ENCODE measurements at places on chromosomes 4 and X. TPM values are rescaled to one million over a fixed set of nuclear protein-coding genes. Genes with fewer than 3 reads are reported as not detected.

Gene FAM120C
- total RNA-seq = 7.2 TPM

Gene CYTL1
- 0.34 TPM for total RNA-seq

Gene TCEAL5
- 0.50 TPM for total RNA-seq

Gene F8A3
- not detected for total RNA-seq

Gene FGF5
- total RNA-seq = not detected

Gene IL21
- not detected for total RNA-seq

Gene AGTR2
- not detected for total RNA-seq

Gene CPE
- 84.8 TPM for total RNA-seq

Gene TMEM33
- 27.2 TPM for total RNA-seq

Gene EMCN
- 67.9 TPM for total RNA-seq

Gene AVPR2
- 3.7 TPM for total RNA-seq

Gene SERTM2
- total RNA-seq = not detected

Gene SLC9A7
- 4.8 TPM for total RNA-seq

Gene MAPK10
- total RNA-seq = 9.8 TPM

Gene SH3D19
- total RNA-seq = 88.0 TPM

Gene RAI2
- total RNA-seq = 23.8 TPM

Gene FATE1
- not detected for total RNA-seq

Gene ZFYVE28
- 7.2 TPM for total RNA-seq

Gene HGFAC
- 0.38 TPM for total RNA-seq

Gene C4orf54
- 3.2 TPM for total RNA-seq

Gene CXorf66
- not detected for total RNA-seq

Gene MGST2
- 87.4 TPM for total RNA-seq

Gene TMPRSS11B
- not detected for total RNA-seq

Gene XK
- 6.0 TPM for total RNA-seq

Gene HELT
- not detected for total RNA-seq

Gene PRRG3
- 0.18 TPM for total RNA-seq

Gene MAGEA1
- not detected for total RNA-seq

Gene RAB33A
- total RNA-seq = 19.2 TPM

Gene MAGEA3
- total RNA-seq = not detected

Gene SFRP2
- 3.3 TPM for total RNA-seq

Gene MAGEA10
- total RNA-seq = not detected

Gene MYOZ2
- 523 TPM for total RNA-seq

Gene BDH2
- 28.0 TPM for total RNA-seq

Gene RUFY3
- 23.5 TPM for total RNA-seq

Gene SPATA18
- 2.5 TPM for total RNA-seq

Gene RASSF6
- total RNA-seq = not detected

Gene GAGE13
- total RNA-seq = not detected

Gene CDKL2
- 0.65 TPM for total RNA-seq

Gene PPP1R2C
- not detected for total RNA-seq

Gene ZXDA
- total RNA-seq = 3.6 TPM

Gene FGFBP2
- 18.5 TPM for total RNA-seq

Gene SSX2
- not detected for total RNA-seq

Gene USP17L22
- total RNA-seq = not detected

Gene OPN1MW
- total RNA-seq = not detected
